Stimulated activated CD4-positive, alpha-beta T cell treated with anti-CD3 and anti-CD28 coated beads, Interleukin-15, amount 100 ng/mL, for 1 hour (primary cell): ENCODE measurements at places on chromosomes 2 and 18.

DNA sequence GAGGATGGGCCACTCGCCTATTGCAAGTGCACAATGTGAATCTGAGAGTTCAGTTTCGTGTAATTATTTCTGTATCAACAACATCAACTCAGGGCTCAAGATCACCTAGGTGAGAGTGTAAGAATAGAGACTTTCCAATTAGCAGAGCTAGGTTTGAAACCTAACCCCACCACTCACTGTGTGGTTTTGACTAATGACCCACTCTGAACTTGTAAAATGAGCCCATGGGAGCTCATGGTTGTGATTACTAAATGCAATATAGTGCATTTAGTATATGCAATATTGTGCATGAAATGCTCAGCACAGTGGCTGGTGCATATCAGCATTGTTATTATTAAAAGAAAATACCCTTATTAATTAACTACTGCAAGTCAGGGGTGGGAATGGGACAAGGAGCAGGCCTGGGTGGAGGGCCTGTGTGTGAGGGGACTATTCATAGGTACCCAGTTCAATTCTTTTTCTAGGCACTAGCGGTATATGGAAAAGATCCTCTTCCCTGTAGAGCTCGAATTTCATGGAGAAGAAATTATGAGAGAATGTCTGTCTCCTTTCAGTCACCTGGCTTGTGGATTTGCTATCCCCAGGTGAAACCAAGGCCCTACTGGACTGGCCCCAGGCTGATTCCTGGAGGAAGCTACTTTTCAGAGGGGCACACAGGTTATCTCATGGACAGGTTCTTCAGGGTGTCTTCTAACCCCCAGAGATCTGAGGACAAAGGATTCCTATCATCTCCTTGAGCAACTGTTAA lies 169.5 kb downstream of the GFPT1 start:
- no peak for DNase-seq

DNA sequence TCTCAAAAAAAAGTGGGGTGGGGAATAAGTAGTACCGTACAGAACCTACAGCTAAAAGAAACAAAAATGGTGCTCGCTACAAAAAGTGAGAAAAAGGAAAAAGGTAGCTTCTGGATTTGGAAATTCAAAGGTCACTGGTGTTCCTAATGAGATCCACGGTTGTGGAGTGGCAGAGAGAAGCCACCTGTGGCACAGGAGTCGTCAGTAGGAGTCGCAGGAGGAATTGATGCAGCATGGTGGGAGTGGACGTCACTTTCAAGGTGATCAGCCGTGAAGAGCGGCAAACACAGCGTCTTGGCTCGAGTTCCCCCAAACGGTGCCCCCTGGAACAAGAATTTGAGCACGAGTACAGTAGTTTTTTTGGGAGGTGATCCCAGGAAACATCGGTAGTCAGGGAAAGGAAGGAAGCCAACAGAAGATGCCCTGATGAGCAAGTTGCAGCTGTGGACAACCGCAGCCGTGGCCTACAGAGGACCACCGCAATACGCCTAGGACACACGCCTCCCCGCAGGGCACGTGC lies 1.4 kb upstream of the TTL start:
- DNase-seq, result no peak

DNA sequence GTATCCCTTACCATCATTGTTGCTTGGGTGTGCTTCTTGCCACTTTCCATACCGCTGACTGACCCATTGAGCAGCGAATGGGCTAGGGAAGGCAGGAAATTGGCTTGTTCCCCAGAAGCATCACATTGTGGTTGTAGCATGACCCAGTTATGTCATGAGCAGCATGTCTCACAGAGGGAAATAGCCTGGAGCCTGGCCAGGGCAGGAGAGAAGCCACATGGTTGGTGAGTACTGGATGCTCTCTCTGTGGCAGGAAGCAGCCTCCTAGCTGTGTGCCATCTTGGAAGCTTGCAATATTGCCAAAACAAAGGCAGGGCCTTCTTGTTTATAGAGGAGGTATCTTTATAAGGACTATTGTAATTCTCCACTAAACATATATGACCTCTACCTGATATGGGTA lies 482.6 kb downstream of the PIK3C3 start:
- DNase-seq, result no peak

DNA sequence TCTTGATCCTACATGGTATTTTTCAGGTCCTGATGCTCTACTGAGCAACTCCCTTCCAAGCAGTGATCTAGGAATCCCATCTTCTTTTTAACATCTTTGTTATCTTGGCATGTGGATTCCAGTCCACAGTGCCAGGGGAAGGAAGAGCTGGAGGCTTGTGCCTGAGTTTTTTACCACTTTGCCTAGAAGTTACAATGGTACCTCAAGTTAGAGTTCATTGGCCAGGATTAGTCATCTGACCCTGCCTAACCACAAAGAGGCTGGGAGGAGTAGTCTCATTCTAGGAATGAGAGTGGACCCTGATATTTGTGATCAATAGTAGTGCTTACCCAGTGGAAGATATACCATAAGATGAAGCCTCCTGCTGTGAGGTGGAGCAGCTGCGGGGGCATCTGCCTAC lies 109.3 kb downstream of the ADCYAP1 start:
- DNase-seq, result no peak

DNA sequence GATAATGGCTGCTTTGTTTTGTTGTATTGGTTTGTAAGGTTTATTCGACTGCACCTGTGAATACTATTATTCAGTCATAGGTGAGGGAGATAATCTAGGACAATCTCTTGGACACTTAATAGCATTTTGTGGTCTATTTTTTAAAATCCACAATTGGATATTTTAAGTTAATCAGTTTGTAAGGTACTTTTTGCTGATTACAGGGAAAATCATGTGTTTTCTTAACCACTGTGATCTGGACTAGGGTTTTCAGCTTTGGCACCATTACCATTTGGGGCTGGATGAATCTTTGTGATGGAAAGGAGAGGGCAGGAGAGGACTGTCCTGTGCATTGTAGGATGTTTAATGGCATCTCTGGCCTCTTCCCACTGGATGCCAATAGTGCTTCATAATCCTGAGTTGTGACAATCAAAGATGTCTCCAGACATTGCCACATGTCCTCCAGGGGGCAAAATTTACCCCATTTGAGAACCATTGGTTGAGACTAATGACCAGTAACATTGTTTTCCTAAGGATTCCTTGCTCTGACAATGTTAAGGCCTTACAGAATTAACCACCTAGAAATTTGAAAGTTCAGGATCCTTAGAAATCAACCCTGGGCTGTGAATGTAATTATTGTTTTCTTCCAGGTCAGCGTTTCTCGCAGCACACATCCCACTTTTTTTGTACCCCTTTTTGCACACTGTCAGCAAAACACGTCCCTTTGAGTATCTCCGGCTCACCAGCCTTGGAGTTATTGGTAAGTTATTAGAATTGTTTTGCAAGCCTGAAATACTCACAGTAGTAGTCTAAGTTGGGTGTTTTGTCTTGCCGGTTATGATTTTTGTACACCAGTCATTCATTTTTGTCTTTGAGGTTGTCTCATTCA lies 15.6 kb downstream of the CNOT9 start:
- DNase-seq, result no peak
